A549 treated with dexamethasone at 1 μM for 4 hours (cell line): ENCODE measurements at places on chromosomes 5 and 9. TPM values are rescaled to one million over a fixed set of nuclear protein-coding genes. Genes with fewer than 3 reads are reported as not detected.

Gene C5
- 10.4 to 17.6 TPM (median 13.5 TPM) in 5 replicates for total RNA-seq

Gene ENTREP1
- total RNA-seq, result 0.45 to 0.97 TPM (median 0.77 TPM) in 5 replicates

Gene DDX4
- 0.05 to 0.08 TPM in 2 of 5 replicates, not detected in the others for total RNA-seq

Gene NFIB
- 8.5 to 17.8 TPM (median 13.8 TPM) in 5 replicates for total RNA-seq

Gene FBP2
- 0.09 TPM in 1 of 5 replicates, not detected in the others for total RNA-seq

Gene ANKRD34B
- 0.05 to 0.14 TPM (median 0.09 TPM) in 5 replicates for total RNA-seq
